NCI-H446 treated with DMSO at 0.1 percent for 48 hours (cell line): ENCODE measurements at places on chromosomes 3 and 15.

GRCh38 chr15:57609805-57610529, 18.3 kb downstream of the MYZAP start:
- no peak for DNase-seq

DNA sequence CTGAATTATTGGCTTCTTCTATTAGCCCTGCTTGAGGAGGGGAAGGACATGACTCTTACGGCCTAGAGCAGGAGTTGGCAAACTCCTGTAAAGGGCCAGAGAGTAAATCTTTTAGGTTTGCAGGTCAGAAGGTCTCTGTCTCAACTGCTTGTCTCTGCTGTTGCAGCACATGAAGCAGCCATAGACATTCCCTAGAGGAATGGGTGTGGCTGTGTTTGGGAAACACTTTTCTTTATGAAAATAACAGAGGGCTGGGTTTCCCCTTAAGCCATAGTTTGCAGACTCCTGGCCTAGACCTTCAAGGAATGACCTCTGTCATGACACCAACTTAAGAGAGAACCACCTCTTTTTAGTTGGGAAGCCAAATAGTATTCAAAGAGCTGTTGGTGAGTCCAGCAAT, 10.3 kb downstream of the TRAK1 start:
- DNase-seq, result no peak

GRCh38 chr3:55691141-55691540, 204.0 kb upstream of the WNT5A start:
- no peak for DNase-seq

- peak; percentile 21 for DNase-seq
Measured at GRCh38 chr15:57118013-57118799, 199.8 kb downstream of the TCF12 start.

GRCh38 chr3:37642670-37643598, 218.7 kb upstream of the CTDSPL start:
- DNase-seq, result no peak

GRCh38 chr3:53566461-53567145, 72.2 kb downstream of the CACNA1D start:
- no peak for DNase-seq

DNA sequence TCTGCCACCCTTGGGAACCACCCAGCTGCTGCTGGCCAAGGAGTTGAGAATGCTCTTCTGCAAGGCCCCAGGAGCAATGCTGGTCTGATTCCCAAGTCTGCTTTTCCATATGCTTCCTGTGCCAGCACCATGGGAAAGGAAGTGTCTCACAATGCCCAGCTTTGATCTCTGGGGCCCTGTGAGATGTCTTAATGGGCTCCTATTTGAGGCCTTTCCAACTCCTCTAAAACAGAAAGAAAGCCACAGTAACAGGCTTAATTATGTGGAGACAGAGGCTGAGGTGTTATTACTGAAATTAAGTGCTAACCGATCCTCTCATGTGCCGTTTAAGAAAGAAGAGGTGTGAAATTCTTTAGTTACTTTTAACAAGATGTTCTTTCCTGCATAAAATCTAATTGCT, 4.5 kb downstream of the EOGT start:
- no peak for DNase-seq

DNA sequence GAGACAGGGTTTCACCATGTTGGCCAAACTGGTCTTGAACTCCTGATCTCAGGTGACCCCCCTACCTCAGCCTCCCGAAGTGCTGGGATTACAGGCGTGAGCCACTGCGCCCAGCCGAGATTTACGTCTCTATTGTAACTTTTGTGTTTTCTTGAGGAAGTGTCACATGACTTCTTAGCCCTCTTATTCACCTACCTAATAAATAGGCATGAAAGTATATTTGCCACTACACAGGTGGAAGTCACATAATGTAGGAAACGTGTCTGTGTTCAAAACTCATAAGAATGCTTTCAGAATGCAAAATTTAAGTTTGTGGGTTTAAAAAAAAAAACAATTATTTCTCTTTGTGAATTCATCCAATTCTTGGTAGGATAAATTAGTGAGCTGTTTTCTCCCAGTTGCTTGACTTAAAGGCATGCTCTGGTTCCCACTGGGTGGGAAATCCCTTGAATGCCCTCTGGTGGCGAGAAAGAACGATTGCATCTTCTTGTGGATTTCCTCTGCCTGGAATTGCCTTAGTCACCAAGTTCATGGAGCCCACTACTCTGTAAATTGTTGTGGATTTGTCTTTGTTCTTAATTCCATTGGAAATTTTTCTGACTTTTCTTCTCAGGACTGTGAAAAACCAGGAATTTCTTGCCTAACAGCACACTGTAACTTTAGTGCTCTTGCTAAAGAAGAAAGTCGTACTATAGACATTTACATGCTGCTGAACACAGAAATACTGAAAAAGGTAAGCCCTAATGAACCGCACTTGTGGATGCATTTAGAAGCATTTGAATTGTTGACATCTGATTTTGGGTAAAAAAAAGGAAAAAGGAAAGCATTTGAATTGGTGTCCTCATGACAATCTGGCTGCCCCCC, 82.2 kb upstream of the CTDSPL start:
- peak; percentile 33 for DNase-seq

GRCh38 chr3:32819551-32820348, 2.0 kb downstream of the TRIM71 start:
- no peak for DNase-seq

DNA sequence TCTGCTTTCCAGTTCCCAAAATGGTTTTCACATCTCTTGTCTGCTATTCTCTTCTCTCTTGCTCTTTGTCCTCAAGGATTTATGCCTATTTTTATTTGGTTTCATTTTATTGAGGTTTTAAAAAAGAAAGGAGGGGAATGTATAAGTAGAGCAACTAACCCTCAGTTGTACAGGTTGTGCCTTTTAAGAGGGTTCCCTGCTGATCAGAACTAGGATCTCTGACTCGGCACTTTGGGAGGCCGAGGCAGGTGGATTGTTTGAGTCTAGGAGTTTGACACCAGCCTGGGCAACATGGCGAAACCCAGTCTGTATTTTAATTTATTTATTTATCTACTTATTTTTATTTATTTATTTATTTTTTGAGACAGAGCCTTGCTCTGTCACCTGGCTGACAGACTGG, 123.6 kb downstream of the ZNF609 start:
- DNase-seq, result no peak

DNA sequence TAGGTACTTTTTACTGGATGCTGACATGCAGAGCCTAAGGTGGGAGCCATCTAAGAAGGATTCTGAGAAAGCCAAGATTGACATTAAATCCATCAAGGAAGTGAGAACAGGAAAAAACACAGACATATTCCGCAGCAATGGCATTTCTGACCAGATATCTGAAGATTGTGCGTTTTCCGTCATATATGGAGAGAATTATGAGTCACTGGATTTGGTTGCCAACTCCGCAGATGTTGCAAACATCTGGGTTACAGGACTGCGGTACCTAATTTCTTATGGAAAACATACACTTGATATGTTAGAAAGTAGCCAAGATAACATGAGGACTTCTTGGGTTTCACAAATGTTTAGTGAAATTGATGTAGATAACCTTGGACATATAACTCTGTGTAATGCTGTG, 125.1 kb downstream of the PLCL2 start:
- DNase-seq, result no peak

DNA sequence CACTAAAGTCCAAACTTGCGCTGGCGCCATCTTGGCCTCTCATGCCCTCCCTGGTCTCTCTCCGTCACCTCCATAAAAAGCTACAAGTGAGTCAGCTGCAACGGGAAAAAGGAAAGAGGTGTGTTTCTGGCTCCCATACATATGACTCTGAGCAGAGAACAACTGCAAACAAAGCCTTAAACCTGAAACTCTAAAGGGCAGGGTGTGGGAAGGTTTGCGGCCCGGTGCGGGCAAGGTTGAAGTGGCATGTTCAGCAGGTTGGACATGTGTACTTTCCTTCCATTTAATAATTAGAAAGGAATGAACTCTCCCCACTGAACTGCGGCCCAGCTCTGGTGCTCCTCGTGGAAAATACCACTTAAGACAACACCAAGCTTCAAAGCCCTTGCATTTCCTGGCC, 59.0 kb upstream of the PPARG start:
- no peak for DNase-seq

GRCh38 chr3:191282251-191283185, 46.7 kb upstream of the CCDC50 start:
- no peak for DNase-seq

DNA sequence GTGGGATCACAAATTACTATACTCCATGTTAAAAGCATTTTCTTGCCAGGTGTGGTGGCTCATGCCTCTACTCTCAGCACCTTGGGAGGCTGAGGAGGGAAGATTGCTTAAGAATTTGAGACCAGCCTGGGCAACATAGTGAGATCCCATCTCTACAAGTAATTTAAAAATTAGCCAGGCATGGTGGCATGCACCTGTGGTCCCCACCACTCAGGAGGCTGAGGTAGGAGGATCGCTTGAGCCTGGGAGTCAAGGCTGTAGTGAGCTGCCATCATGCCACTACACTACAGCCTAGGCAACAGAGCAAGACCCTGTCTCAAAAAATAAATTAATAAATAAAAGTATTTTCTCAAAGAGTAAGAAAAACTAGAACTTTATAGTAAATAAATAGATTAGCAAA, 22.9 kb upstream of the ABHD10 start:
- no peak for DNase-seq

DNA sequence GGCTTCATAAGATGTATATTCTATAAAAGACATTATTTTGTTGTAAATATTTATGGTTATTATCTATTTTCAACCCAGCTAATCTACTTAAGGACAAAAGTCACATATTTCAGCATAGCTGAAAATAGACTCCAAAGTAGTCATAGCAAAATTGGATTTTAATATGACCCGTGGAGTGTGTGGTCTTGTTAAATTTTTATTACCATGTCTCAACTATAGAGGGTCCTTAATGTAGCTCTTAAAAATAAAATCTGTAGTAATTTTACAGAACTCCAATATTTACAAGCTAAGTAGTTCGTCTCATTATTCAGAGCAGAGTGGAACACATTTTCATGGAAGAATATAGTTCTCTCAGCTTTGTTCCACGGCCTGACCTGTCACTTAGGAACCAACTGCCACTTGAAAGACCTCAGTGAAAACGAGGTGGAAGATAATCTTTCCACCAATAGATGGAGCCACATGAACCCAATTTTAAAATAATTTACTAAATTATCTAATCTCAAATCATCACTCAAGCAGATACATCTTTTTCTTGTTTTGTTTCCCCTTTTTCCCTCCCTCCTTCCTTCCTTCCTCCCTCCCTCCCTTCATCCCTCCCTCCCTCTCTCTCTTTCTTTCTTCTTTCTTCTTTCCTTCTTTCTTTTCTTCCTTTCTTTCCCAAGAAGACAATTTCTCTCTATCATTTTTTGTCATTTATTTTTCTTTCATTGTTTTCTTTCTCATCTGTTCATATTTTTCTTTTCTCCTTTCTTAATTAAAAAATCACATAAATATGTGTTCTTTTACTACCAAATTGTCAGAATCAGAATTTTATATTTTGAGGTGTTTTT, 97.2 kb downstream of the CLDN1 start:
- no peak for DNase-seq

DNA sequence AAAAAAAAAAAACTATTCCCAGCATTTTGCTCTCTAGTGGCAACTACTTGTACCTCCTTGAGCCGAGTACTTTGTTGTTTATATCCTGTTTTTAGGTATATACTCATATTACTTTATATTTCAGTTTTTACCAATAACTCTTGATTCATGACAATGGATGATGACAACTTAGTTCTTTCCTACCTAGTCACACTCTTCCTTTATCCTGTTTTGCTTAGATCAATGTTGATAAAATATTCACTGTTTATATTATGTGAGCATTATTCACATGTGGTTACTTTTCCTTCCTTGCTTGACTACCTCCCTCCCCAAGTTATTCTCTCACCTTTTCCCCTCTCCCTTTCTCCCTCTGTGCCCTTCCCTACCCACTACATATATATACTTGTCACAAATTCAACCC, 53.7 kb downstream of the NKIRAS1 start:
- DNase-seq, result no peak

- no peak for DNase-seq
Measured at GRCh38 chr3:106071306-106071705, 202.5 kb upstream of the CBLB start.

GRCh38 chr15:101498717-101499480, 9.4 kb upstream of the PCSK6 start:
- DNase-seq, result no peak

- no peak for DNase-seq
Measured at GRCh38 chr3:172520301-172520831, 2.9 kb downstream of the TNFSF10 start.

GRCh38 chr3:130300888-130301287, 44.6 kb upstream of the COL6A5 start:
- no peak for DNase-seq

- DNase-seq, result no peak
Measured at GRCh38 chr15:77010312-77010686, 15.4 kb downstream of the PSTPIP1 start.

GRCh38 chr3:152227027-152227426, 41.7 kb upstream of the MBNL1 start:
- no peak for DNase-seq

DNA sequence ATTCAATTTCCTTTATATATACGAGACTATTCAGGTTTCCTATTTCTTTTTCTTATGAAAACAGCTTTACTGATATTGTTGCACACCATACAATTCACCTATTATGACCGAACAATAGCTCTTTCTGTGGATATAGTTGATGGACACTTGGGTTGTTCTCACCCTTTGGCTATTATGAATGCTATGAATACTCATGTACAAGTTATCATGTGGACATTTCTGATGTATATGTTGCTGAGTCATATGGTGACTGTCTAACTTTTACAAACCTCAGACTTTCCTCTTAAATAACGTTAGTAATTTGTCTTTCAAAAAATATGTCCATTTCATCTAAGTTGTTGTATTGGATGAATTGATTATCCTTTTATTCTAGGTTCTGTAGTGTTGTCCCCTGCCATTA, 15.7 kb upstream of the USF3 start:
- no peak for DNase-seq

DNA sequence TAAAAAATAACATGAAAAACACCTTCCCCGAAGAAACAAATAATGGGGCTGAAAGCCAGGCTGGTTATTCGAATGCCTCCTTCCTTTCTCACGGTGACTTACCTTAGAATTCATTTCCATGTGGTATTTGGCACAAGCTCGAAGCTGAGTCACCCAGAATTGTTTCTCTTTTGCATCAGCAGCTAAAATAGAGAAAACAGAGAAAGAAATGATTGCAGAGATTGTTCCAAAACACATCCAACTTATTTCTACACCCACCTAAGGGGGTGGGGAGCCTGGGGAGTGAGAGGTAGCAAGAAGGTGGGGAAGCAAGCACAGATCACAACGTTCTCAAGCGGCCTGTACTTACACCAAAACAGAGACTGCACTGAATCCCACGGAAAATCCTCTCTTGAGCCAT, 104.7 kb downstream of the OSBPL10 start:
- DNase-seq, result no peak
